ENCODE measurements at places on chromosomes 5 and 9. TPM values are rescaled to one million over a fixed set of nuclear protein-coding genes. Genes with fewer than 3 reads are reported as not detected.

FOXD4L5 gene
- 0.19 TPM for total RNA-seq

DRD1 gene
- total RNA-seq = not detected

EXOSC3 gene
- 67.8 TPM for total RNA-seq

PPP3R2 gene
- total RNA-seq = not detected

ZNF354C gene
- total RNA-seq = 9.4 TPM

GPR21 gene
- 1.2 TPM for total RNA-seq

GRCh38 chr5:98773464-98774191 is at the start of gene RGMB:
Gene RGMB, plus strand, starts transcription at chr5:98773663. Its CDS starts 408 bp downstream, at chr5:98774071.
- peak within 1 kb of the TSS; percentile 90 for H3K4me3 ChIP-seq
- H3K27ac ChIP-seq = peak within 1 kb of the TSS; percentile 78
- no peaks in the 10 kb centered on the region for H3K36me3 ChIP-seq
- H3K27me3 ChIP-seq = peaks cover 38% of the 10 kb centered on the region
- peak; percentile 84 for DNase-seq

- H3K27ac ChIP-seq = no peak overlapping the region
- H3K4me1 ChIP-seq = peaks cover 1% of the 10 kb centered on the region
- H3K36me3 ChIP-seq = no peaks in the 10 kb centered on the region
- H3K27me3 ChIP-seq = peaks cover 2% of the 10 kb centered on the region
- peak overlapping the region; percentile 57 for H3K4me3 ChIP-seq
These were observed 688.4 kb downstream of the PTPRD start for GRCh38 chr9:9924376-9924775.

- H3K4me3 ChIP-seq = no peak overlapping the region
- H3K36me3 ChIP-seq = no peaks in the 10 kb centered on the region
- peaks cover 4% of the 10 kb centered on the region for H3K4me1 ChIP-seq
- no peak overlapping the region for H3K27ac ChIP-seq
- no peak for DNase-seq
- peaks cover 29% of the 10 kb centered on the region for H3K27me3 ChIP-seq
These were observed 1.8 kb upstream of the PROP1 start for GRCh38 chr5:177997846-177998245.

DNA sequence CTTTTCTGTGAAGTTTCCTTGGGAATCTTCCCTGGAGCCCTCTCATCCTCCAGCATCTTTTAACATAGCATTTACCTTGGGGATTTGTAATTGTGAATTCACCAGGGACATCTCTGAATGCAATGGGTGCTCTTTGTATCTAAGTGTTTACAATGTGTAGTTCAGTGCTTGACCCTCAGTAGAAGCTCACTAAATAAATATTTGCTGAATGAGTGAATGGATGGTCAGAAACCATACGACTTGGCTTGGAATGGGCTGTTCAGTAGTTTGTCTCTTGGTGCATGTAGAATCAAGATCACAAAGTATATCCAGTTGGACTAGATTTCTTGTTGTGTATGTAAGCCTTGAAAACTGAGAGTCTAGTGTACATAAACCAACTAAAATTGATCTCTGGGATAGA is 81.8 kb upstream of the MEF2C start:
- no peak overlapping the region for H3K4me3 ChIP-seq
- H3K4me1 ChIP-seq = no peaks in the 10 kb centered on the region
- no peak for DNase-seq
- no peak overlapping the region for H3K27ac ChIP-seq
- H3K36me3 ChIP-seq = no peaks in the 10 kb centered on the region
- H3K27me3 ChIP-seq = no peaks in the 10 kb centered on the region

DNA sequence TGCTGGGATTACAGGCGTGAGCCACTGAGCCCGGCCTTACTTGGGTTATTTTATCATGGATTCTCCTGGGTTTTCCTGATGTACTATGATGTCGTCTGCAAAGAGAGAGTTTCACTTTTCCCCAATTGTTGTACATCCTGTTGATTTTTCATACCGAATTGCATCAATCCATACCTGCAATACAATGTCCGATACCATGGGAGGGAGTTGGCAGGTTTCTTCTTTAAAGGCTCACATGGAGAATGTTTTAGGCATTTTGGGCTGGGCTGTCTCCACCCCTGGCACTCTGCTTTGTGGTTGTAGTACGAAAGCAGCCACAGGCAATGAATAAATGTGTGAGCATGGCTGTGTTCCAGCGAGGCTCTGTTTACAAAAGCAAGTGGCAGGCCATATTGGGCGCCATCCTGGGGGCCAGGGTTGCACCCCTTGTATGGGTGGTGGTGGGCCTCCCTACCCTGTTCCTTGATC is 35.1 kb upstream of the EXOC3 start:
- peaks cover 36% of the 10 kb centered on the region for H3K36me3 ChIP-seq
- H3K4me1 ChIP-seq = peaks cover 10% of the 10 kb centered on the region
- DNase-seq = no peak

GRCh38 chr5:100779669-100780375 is 123.3 kb downstream of the ST8SIA4 start:
- H3K4me1 ChIP-seq = peaks cover 23% of the 10 kb centered on the region
- H3K36me3 ChIP-seq = peaks cover 6% of the 10 kb centered on the region
- H3K27ac ChIP-seq = peak overlapping the region; percentile 96

- peaks cover 9% of the 10 kb centered on the region for H3K27me3 ChIP-seq
- no peak overlapping the region for H3K27ac ChIP-seq
- no peaks in the 10 kb centered on the region for H3K4me1 ChIP-seq
These were observed 36.9 kb upstream of the TCERG1 start for GRCh38 chr5:146410272-146410671.

DNA sequence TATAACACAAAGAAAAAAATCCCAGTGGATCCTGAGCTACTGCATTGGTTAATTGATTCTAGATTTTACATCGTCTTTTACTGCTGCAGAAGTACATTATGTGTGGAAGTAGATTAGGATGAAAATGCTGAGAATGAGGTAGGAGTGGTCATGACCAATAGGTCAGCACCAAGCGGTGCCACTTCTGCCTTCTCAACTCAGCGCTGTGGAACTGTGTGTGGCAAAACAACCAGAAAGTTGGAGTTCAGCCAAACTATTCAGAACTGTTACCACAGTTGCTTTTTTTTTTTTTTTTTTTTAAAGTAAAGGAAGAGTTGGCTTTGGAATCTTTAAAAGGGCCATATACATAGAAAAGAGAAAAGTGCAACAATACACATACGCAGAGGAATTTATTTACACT is 24.2 kb downstream of the POU5F2 start:
- H3K4me1 ChIP-seq = peaks cover 5% of the 10 kb centered on the region
- H3K27ac ChIP-seq = no peak overlapping the region
- no peak overlapping the region for H3K4me3 ChIP-seq
- H3K36me3 ChIP-seq = no peaks in the 10 kb centered on the region

DNA sequence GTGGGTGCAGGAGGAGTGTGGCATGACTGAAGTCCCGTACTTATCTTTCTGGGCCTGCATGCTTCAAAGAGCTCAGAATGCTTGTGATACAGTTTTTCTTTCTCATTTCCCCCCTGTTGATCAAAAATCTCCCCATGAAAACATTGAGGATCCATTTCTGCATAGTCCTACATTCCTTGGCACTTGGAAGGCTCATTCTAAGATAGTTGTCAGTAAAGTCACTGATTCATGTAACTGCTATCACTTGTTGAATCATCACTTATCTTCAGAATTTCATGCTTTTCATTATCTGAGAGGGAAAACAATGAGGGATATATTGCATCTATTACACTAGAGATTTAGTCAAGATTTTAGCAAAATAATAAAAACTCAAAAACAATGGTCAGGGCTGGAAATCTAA is 1953.1 kb upstream of the CDH6 start:
- H3K27me3 ChIP-seq = no peaks in the 10 kb centered on the region
- no peak overlapping the region for H3K4me3 ChIP-seq
- DNase-seq = no peak
- H3K27ac ChIP-seq = no peak overlapping the region
- H3K36me3 ChIP-seq = no peaks in the 10 kb centered on the region
- H3K4me1 ChIP-seq = no peaks in the 10 kb centered on the region

DNA sequence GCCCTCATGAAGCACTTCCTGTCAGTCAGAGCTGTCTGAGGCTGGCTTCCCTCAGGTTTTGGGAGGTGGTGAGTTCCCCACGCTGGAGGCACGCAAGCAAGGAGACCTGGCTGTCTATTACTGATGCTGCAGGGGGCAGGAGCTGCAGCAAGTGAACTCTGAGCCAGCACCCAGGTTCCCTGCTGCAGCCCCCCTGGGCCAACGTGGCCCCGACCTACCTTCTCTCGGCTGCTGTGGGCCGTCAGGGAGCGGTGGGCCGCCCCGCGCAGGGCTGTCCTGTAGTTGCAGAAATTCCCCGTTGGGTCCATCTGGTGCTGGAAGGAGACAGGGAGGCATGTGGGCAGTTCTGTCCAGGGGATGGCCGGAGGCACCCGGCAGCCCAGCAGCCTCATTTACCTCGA is 46.8 kb upstream of the RNF130 start:
- H3K27ac ChIP-seq = no peak overlapping the region
- no peak for DNase-seq
- no peak overlapping the region for H3K4me3 ChIP-seq

DNA sequence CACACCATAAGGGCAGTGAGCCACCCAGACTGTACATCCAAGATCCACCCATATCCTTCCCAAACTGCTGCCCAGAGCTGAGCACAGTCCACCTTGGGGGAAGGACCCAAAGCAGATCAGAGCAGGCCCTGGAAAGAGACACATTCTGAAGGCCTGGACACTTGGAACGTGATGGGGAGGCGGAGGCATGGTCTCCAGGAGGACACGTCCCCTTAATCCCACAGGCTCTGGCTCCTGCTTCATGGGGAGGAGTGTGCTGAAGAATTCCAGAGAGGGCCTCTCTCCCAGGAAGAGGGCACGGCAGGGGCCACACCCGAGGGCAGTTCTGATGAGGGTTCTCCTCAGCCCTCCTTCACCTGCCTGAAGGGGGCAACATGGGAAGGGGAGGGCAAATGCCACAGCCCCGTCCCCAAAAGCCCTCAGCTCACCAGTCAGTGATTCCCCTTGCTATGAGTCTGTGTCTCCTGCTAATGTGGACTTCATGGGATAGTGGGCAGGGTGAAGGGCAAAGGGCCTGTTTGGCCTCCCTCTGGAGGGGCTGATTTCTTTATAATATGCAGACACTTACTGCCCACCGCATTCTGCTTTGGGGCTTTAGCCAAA is 276.8 kb downstream of the ENC1 start:
- no peak overlapping the region for H3K4me3 ChIP-seq
- H3K27ac ChIP-seq = no peak overlapping the region
- no peaks in the 10 kb centered on the region for H3K27me3 ChIP-seq
- no peaks in the 10 kb centered on the region for H3K4me1 ChIP-seq

- no peak overlapping the region for H3K4me3 ChIP-seq
- no peak overlapping the region for H3K27ac ChIP-seq
- no peaks in the 10 kb centered on the region for H3K4me1 ChIP-seq
- no peaks in the 10 kb centered on the region for H3K27me3 ChIP-seq
- no peaks in the 10 kb centered on the region for H3K36me3 ChIP-seq
These were observed 114.0 kb downstream of the NSG2 start for GRCh38 chr5:174159327-174160114.

GRCh38 chr5:123937230-123937629 is 425.3 kb downstream of the CSNK1G3 start:
- no peak for DNase-seq
- no peaks in the 10 kb centered on the region for H3K27me3 ChIP-seq
- no peaks in the 10 kb centered on the region for H3K4me1 ChIP-seq
- no peak overlapping the region for H3K27ac ChIP-seq
- H3K36me3 ChIP-seq = no peaks in the 10 kb centered on the region
- H3K4me3 ChIP-seq = no peak overlapping the region

GRCh38 chr5:82694711-82695285 is 382.4 kb downstream of the TMEM167A start:
- no peaks in the 10 kb centered on the region for H3K36me3 ChIP-seq
- H3K4me1 ChIP-seq = no peaks in the 10 kb centered on the region
- H3K27me3 ChIP-seq = peaks cover 22% of the 10 kb centered on the region
- H3K27ac ChIP-seq = no peak overlapping the region
- no peak overlapping the region for H3K4me3 ChIP-seq

DNA sequence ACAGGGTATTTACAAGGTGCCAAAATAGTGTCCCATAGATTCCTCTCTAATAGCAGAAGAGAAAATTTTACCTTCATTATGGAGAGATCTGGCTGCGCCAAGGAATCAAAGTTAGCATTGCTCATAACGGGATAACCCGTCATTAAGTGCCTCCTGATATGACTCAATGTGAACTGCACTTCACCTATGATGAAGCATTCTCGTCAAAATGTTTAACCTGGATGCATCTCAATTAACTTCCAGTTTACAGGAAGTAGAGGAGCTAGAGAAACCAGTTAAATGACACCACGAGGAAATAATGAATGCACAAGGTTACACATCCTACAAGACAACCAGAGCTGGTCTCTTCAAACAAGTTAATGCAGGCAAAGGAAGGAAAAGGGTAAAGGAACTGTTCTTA is 17.2 kb downstream of the FBXW11 start:
- peaks cover 20% of the 10 kb centered on the region for H3K4me1 ChIP-seq
- no peak overlapping the region for H3K27ac ChIP-seq
- H3K27me3 ChIP-seq = no peaks in the 10 kb centered on the region
- no peak overlapping the region for H3K4me3 ChIP-seq
- H3K36me3 ChIP-seq = peaks cover 45% of the 10 kb centered on the region

DNA sequence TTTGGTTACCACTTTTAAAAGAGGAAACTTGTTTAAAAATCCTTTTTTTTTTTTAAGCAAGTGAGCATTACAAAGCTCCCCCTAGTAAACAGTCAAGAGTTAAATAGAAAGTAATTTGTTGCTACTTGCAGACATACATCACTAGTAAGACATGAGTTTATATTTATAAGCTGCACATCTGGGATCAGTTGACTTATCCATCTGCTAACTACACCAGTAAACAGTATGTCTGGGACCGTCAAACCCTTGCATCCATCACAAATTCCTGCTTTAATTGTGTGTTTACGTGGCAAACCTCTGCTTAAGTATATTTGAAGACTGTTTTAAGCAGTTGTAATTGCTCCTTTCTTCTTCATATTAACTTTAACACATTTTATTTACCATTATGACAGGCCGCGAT is 146.8 kb downstream of the EBF1 start:
- H3K27me3 ChIP-seq = no peaks in the 10 kb centered on the region
- no peaks in the 10 kb centered on the region for H3K36me3 ChIP-seq
- DNase-seq = no peak
- no peak overlapping the region for H3K4me3 ChIP-seq
- H3K4me1 ChIP-seq = no peaks in the 10 kb centered on the region

- no peak for DNase-seq
- H3K4me1 ChIP-seq = peaks cover 8% of the 10 kb centered on the region
These were observed 33.6 kb downstream of the ERMP1 start for GRCh38 chr9:5799314-5799713.

GRCh38 chr5:66839636-66840185 is 243.5 kb downstream of the MAST4 start:
- peaks cover 51% of the 10 kb centered on the region for H3K4me1 ChIP-seq
- H3K27ac ChIP-seq = peak overlapping the region; percentile 68
- no peaks in the 10 kb centered on the region for H3K27me3 ChIP-seq

DNA sequence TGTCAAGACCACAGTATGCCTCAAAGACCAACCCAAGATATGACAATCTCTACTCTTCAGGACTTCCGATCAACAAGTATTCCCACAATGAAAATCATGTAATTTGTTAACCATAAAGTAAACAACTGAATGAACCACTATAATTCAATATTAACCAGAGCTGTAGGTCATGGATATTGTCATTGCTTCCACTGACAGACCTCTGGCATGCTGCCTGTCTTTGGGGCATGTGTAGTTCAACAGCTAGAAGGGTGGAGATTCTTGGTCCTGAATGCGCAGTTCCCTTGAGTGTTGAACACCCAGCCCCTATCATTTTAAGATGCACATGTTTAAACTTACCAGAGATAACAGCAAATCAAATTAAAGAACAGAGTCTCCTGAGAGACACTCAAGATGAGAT is 283.0 kb downstream of the CEMIP2 start:
- H3K27me3 ChIP-seq = peaks cover 5% of the 10 kb centered on the region
- H3K27ac ChIP-seq = no peak overlapping the region
- no peak overlapping the region for H3K4me3 ChIP-seq
- H3K36me3 ChIP-seq = no peaks in the 10 kb centered on the region

Measured in activated naive CD8-positive, alpha-beta T cell treated with anti-CD3 and anti-CD28 coated beads, Interleukin-2, amount 10 ng/mL, durations not matched to agents 7 days and 5 days (primary cell).